ENCODE measurements at places on chromosomes 12 and 14.

DNA sequence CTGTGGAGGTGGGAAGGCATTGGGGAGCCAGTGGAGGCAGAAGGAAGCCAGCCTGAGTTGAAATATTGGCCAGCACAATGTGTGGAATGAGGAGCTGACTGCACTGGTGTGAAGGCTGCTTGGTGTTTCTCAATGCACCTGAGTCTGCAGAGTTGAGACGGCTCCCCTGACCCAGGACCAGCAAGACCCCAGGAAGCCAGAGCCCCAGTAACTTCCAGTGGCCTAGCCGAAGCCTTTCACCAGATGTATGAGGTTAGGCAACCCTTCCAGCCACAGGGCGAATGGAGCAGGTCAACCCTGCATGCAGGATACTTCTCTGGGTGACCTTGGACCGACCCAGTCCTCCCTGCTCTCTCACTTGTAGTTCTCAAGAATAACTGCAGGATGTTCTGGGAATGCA lies 12.9 kb upstream of the KRT73 start:
- DNase-seq = no peak

GRCh38 chr14:55713486-55713885 lies 133.5 kb downstream of the KTN1 start:
- no peak for DNase-seq

DNA sequence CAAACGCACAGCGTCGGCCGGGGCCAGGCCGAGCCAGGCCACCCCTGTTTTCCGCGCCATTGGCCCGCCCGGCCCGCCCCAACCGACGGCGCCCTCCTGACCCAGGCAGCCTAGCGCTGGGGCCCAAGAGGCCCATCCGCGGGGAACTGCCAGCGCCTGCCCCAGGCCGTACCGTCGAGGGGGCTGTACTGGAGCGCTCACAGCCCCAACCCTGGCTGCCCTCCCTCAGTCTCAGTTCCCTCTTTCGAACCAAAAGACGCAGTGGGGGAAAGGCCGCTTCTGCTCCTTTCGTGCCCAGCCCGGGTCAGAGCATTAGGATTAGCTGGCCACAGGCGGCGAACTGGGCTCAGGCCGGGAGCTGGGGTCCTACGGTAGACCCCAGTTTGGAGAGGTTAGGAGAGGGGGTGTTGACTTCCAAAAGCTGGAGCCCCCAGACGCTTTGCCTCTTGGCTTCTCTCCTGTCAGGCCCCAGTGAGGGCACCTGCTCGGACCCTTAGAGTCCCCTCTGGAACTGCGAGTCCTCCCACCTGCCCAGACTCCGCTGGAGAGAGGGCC lies 1.9 kb downstream of the NKX2-1 start:
- DNase-seq = no peak

DNA sequence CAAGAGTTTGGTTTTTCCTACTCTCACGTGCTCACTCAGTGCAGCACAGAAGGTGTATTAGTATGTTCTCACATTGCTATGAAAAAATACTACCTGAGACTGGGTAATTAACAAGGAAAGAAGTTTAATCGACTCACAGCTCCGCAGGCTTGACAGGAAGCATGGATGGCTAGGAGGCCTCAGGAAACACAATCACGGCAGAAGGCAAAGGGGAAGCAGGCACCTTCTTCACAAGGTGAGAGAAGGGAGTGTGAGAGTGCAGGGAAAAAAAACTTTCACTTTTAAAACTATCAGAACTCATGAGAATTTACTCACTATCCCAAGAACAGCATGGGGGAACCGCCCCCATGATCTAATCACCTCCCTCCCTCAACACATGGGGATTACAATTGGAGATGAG lies 185.8 kb upstream of the TMPO start:
- no peak for DNase-seq

- DNase-seq = no peak
Observed at GRCh38 chr12:58253663-58254062, 312.3 kb downstream of the ATP23 start.
